ENCODE measurements at places on chromosomes 12 and 14.

GRCh38 chr14:32003585-32003984, 73.5 kb upstream of the ARHGAP5 start:
- no peak for DNase-seq

GRCh38 chr12:25701290-25701689, 148.2 kb upstream of the LMNTD1 start:
- DNase-seq = no peak

- no peak for DNase-seq
Measured at GRCh38 chr12:125988545-125988944, 923.3 kb downstream of the AACS start.

DNA sequence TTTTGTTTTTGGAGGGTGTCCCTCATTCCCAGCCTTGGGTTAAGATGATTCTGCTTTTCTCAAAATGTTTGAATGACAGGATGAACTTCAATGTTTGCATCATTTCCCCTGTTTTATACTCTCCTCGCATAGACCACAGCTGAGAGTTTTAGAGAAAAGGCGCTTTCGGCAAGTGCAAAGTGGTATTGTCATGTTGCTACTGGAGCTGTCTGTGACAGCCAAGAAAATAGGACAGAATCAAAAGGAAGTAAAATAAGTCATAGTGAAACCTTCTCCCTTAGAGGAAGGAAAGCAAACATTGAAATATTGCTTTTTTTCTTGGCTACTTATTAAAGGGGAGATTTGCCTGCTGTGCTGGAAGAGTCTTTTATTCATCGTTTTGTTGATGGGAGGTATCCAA, 33.5 kb upstream of the ARHGAP5 start:
- DNase-seq = no peak

GRCh38 chr14:74684434-74684833, 28.4 kb downstream of the AREL1 start:
- no peak for DNase-seq

DNA sequence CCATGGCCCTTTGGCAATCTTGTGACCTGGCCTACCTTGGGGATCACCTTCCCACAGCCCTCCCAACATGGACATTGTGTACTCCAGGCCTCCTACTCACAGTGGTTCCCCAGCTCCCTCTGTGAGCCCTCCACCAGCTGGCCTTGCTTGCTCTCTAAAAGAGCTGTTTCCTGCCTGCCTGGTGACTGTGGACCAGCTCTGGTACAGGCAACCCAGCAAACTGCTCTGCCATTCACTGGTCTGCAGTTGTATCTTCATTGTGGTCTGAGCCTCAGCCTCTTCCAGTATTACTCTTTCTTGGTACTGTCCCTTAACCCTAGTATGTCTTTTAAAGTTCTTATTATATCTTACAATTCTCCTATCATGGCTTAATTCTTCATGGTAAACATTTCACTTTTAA, 236.2 kb downstream of the KTN1 start:
- DNase-seq = no peak

GRCh38 chr12:31035967-31036665, 37.5 kb upstream of the DDX11 start:
- DNase-seq = no peak

GRCh38 chr14:53412819-53413675, 259.9 kb upstream of the DDHD1 start:
- DNase-seq = no peak

DNA sequence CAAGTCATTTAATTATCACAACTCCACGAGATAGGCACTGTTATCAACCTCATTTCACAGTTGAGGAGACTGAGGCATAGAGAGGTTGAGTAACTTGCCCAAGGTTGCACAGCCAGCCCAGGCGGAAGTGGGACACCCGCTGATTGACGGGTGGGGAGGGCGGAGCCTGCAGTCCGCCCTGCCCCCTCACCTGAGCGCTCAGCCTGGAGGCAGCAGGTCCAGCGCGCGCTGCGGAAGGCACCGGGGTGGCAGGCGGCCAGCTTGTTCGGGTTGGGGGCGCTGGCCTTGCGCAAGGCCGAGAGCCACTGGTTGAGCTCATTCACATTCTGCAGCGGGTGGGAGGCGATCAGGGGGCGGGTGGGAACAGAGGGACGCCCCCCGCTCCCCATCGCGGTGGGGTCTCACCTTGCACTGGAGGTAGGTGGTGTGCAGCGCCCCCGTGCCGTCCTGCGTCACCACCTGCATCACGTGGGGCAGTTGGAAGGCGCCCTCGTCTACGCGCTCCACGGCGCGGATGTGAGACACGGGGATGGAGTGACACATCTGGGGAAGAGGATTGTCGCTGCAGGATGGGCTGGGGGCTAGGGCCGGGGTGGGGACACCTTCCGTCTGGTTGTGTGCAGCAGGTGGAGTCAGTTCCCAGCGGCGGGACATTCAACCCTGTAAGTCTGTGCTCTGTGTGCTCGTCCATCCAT, 31.7 kb downstream of the RASAL1 start:
- DNase-seq = peak; percentile 61

GRCh38 chr12:29147731-29148595, 1.1 kb upstream of the FAR2 start:
- no peak for DNase-seq

DNA sequence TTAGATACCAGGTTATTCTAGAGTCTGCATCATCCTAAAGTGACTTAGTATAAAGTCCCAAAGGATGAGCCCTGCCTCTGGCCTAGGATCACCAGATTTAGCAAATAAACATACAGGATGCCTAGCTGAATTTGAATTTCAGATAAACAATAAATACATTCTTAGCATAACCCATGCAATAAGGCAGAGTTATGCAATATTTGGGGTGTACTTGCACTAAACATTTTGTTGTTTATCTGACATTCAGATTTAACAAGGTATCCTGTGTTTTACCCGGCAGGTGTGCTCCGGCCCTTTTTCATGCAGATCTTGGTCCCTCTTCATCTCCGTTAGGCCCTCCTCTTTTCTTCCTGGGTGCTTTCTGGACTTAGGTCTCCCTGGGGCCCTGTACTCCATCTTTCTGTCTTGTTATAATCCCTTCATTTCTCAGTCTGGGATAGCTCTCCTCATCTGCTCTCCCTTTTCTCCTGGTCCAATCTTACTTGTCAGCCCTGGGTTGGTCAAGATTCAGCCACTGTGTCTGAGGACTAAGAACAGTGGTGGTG, 18.1 kb upstream of the SMOC1 start:
- DNase-seq = no peak

- no peak for DNase-seq
Measured at GRCh38 chr12:62347922-62348650, 87.9 kb downstream of the USP15 start.

All from stimulated activated CD4-positive, alpha-beta T cell treated with anti-CD3 and anti-CD28 coated beads, Interleukin-12 subunit alpha, Interleukin-12 subunit beta, amount 100 ng/mL, for 4 hours (primary cell).